ENCODE measurements at places on chromosomes 11 and 22. TPM values are rescaled to one million over a fixed set of nuclear protein-coding genes. Genes with fewer than 3 reads are reported as not detected.

Gene TRIM34
- 10.9 TPM for total RNA-seq

Gene INS
- total RNA-seq, result not detected

Gene EI24
- 33.0 TPM for total RNA-seq

Gene MOGAT2
- total RNA-seq, result not detected

Gene TMPRSS13
- 1.8 TPM for total RNA-seq

Gene OR52E4
- total RNA-seq, result not detected

Gene NTM
- not detected for total RNA-seq

Gene ABTB2
- 0.16 TPM for total RNA-seq

Gene DPP3
- total RNA-seq, result 96.4 TPM

Gene ACTN3
- total RNA-seq, result 0.57 TPM

Gene IGLL1
- not detected for total RNA-seq

Gene OR10D3
- not detected for total RNA-seq

Gene TUBA8
- total RNA-seq, result 1.6 TPM

Gene OR4C46
- total RNA-seq, result not detected

Gene POGLUT3
- total RNA-seq, result 8.1 TPM

Gene SLC7A4
- not detected for total RNA-seq

Gene TRIM49
- not detected for total RNA-seq

Gene OR51A2
- not detected for total RNA-seq

Gene ST13
- total RNA-seq, result 301 TPM

Gene MAJIN
- total RNA-seq, result not detected

Gene GRM5
- total RNA-seq, result not detected

Gene RIMBP3C
- 0.33 TPM for total RNA-seq

Gene OR4D9
- not detected for total RNA-seq

Gene KCNJ1
- total RNA-seq, result not detected

Gene SIRT3
- total RNA-seq, result 11.7 TPM

Gene PHLDA2
- 3.6 TPM for total RNA-seq

Gene PIWIL4
- 0.16 TPM for total RNA-seq

Gene MUC6
- total RNA-seq, result not detected

Gene MYRF
- total RNA-seq, result 1.6 TPM

Gene CWC15
- total RNA-seq, result 83.0 TPM

Gene SYCE3
- total RNA-seq, result 3.9 TPM

Gene C11orf86
- not detected for total RNA-seq

Gene API5
- 130 TPM for total RNA-seq

Gene KRTAP5-8
- not detected for total RNA-seq

Gene SLC22A9
- total RNA-seq, result not detected

Gene DEFB131B
- total RNA-seq, result not detected

Gene HTR3A
- total RNA-seq, result not detected

Gene ENDOD1
- total RNA-seq, result 11.4 TPM
